ENCODE measurements at places on chromosomes 13 and 19. TPM values are rescaled to one million over a fixed set of nuclear protein-coding genes. Genes with fewer than 3 reads are reported as not detected.

- DNase-seq, result no peak
These were observed 27.4 kb upstream of the CEBPA start for GRCh38 chr19:33329736-33330135.

- no peak for DNase-seq
These were observed 21.7 kb downstream of the LILRB4 start for GRCh38 chr19:54684527-54684926.

The NXNL1 gene
- not detected for total RNA-seq

- DNase-seq, result no peak
These were observed 18.6 kb downstream of the ZNF177 start for GRCh38 chr19:9381361-9381785.

DNA sequence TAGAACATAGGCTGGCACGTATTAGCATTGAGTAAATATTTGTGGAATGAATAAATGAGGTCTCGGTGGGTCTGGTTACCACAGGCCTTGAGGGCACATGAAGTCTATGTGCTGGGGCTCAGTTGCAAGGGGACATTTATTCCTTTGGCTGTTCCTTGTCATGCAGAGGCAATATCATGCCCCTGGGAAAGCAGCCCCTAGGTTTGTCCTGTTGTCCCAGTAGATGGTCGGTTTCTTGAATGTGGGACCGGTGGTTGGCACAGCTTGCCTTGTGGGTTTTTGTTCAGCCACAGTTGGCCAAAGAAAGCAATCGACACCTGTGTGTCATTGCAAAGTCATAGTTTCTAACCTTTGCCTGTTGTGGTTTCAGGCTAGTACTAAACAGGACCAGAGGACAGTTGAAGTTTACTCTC, 24.7 kb upstream of the GPR183 start:
- DNase-seq, result no peak

The FXYD1 gene
- not detected for total RNA-seq

- DNase-seq, result no peak
These were observed 34.3 kb downstream of the SERP2 start for GRCh38 chr13:44407891-44408290.

The CGB8 gene
- not detected for total RNA-seq

- DNase-seq, result no peak
These were observed 332 bp downstream of the IRGQ start for GRCh38 chr19:43595605-43595998.

DNA sequence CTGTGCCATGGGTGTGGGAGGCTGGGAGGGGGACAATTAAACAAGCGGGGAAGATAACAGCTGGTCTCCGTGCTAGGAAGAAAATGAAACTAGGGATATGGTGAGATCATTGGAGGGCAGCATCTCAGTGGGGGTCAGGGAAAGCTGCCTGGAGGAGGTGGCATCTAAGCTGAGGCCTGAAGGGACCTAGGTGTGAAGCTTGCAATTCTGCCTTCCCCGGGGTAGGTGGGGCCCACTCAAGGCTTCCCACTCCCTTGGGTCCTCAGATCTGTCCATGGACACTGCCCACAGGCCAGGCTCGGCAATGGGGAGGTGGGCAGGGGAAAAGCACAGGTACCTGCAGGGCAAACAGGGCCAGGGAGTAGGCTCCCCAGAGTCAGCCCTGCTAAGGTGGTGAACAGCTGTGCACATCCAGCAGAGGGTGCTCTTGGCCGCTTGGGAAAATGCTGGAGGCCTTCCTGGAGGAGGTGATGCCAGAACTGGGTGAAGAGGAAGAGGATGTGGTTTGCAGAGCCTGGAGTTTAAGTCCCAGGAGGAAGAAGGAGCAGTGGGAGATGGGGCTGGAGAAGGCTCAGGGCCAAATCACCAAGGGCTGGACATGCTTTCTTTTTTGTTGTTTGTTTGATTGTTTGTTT, 25.7 kb upstream of the CCNE1 start:
- DNase-seq, result no peak
